Naive thymus-derived CD4-positive, alpha-beta T cell (primary cell): ENCODE measurements at places on chromosomes 1 and 21.

GRCh38 chr1:2984399-2985061 is 36.7 kb upstream of the ACTRT2 start:
- no peak for DNase-seq

- no peak for DNase-seq
These were observed 284.5 kb downstream of the DSCAM start for GRCh38 chr21:40562242-40563002.

DNA sequence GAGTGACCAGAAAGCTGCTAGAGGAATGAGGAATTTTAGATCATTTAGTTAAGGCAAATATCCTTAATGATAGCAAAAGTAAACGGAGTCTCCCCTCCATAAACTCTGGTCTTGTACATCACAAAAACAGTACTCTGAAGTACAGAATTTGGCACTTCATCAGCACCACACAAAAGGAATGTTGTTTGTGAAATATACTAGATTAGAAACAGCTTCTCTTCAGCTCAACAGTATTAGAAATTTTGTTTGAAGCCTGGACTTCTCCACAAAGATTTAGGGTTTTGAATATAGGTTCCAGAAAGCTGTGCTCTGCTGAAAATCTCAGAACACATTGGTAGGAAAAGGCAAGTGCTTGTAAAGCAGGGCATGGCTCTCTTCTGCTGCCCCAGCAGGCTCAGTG is 135.1 kb upstream of the PTGFR start:
- no peak for DNase-seq

- DNase-seq = no peak
These were observed 1177.6 kb downstream of the PLA2G4A start for GRCh38 chr1:188006354-188006753.

GRCh38 chr1:9196129-9197040 is 38.2 kb upstream of the H6PD start:
- peak; percentile 33 for DNase-seq

DNA sequence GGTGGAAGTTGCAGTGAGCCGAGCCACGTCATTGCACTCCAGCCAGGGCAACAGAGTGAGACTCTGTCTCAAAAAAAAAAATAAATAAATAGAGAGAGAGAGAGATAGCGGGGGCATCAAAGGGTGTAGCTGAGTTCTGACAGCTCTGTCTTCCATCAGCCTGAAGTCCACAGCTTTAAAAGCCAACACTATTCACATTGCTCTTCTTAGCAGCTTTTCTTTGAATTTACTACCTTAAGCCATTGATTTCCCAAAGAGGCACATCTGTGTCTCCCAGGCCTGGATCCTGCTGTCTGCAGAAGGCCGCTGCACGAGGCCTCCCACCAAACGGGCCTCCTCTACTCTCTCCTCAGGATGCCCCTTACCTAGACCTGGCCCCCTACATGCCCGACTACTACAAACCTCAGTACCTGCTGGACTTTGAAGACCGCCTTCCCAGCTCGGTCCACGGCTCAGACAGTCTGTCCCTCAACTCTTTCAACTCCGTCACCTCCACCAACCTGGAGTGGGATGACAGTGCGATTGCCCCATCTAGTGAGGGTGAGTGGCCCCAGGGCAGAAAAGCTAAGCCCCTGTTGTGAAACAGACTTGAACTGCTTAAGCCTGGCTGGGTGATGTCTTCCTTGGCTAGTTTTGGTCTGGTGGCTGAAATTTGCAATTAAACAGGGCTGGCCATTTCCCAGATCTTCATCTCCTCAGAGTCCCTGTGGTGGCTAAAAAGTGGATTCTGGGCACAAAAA is 16.5 kb upstream of the SLC25A34 start:
- no peak for DNase-seq

- no peak for DNase-seq
These were observed 561.9 kb upstream of the CAMK1G start for GRCh38 chr1:209021622-209022021.

DNA sequence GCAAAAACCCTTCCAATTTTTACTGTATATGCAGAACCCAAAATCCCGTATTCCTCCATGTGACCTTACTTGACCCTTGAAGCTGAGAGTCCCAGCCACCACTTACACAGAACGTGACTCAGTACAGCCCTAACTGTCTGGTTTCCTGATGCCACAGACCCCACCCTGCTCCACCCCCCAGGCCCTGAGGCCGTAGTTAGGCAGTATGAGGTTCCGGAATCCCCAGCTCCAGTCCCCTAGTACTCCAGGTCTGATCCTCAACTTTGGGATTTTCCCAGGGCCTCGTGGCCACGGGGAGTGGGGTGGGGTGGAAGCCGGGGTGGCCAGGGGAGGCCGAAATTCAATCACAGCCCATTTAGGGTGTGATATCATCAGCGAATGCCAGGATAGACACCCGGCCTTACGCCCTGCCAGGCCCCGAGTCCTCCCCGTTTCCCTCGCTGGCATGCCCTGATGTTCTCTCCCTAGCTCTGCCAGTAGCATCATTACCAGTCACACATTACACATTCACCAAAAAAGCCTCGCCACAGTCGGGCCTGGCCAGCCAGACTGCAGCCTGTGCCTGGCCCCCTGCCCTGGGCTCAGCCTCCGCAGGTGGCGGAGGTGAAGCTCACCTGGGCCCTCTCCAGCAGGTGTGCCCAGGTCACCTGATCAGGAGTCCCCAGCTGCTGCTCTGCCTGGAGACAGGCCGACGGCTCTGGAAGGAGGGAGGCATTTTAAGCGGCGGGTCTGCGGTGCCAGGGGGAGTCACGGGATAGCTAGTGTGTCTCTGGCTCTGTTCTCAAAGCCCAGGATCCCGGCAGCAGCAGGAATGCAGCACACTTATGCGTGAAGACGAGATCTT is 70.8 kb downstream of the SCCPDH start:
- DNase-seq = no peak

DNA sequence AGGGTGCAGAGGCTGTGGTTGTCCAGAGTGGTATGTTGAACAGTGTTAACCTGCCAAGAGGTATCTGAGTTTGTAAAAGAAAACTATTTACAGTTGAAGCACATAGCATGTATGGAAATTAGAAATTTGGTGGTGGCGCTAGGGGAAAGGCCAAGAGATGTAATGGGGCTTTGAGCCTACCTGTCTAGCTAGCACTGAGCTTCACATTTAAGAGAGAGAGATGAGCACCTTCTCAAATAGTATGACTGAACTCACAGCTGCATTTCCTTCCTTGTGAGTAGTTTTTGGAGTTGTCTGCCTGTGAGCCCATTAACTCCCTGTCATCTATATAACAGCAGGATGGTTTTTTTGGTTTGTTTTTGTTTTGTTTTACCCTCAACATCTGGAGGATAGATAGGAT is 4.0 kb downstream of the CLIC4 start:
- no peak for DNase-seq

GRCh38 chr1:171715813-171716251 is 26.0 kb downstream of the VAMP4 start:
- DNase-seq = no peak

DNA sequence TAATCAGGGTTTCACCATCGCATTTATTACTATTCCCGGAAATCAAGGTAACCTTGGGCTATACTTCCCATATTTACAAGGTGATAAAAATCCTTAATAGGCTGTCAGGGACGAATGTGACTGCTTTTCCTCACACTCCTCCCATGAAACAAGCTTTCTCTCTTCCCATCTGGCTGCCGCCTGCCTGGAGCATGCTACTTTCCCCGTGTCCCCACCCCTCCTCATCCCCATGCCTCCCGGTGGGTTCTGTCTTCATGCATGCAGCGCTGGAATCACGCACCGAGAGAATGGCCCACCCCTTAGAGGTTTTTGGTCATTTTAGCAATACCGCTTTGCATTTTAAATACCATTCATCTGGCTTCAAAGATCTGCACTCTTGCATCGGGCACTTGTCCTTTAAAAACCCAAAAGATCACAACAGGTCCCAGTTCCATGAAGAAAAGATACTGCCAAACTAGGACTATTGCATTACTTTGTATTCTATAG is 339.1 kb downstream of the NTNG1 start:
- no peak for DNase-seq

DNA sequence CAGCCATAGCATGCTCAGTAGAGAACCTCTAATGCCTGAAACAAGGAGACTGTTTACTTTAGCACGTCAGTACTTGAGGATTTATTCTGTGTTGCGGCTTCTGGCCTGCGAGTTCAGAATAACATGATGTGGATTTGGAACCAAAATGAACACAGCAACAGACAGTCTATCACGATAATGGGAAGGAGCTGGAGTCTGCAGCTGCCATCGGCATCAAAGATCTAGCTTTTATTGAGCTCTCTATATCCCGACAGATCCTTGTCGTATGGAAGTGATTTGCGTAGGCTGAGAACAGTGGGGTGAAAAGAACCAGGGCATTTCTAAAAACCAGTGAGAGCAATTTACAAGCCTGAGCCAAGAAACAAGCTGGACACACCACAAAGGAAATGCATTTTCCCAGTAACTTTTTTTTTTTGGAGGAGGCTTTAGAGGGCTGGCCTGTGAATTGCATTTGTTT is 294.2 kb downstream of the KIF26B start:
- DNase-seq = no peak

DNA sequence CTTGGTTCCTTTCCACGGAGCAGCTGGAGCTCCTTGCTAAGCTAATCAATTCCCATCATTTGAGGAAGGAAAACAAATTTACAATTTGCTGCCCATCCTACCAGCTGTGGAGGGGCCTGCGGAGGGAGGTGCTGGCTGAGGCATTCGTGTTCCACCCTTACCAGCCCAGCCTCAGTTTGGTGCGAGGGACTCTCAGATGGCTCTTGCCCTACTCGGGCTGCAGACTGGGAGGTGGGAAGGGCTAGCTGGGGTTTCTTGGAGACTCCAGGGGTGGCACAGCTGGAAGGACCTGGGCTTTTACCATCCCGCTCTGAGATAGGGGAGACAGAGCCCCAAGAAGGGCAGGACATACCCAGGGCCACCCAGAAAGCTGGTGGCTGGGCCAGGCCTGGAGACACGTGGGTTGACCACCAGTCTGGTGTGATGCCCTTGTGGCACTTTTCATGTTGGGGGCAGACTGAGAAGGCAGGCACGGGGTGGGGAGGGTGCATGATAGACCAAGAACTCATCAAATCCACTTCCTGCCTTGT is 17.7 kb downstream of the DISP3 start:
- DNase-seq = no peak

- DNase-seq = no peak
These were observed 15.9 kb downstream of the VPS26C start for GRCh38 chr21:37251294-37251634.

GRCh38 chr1:46525253-46525983 is 26.0 kb downstream of the KNCN start:
- no peak for DNase-seq

GRCh38 chr1:92399076-92399475 is 87.6 kb downstream of the GFI1 start:
- DNase-seq = no peak

DNA sequence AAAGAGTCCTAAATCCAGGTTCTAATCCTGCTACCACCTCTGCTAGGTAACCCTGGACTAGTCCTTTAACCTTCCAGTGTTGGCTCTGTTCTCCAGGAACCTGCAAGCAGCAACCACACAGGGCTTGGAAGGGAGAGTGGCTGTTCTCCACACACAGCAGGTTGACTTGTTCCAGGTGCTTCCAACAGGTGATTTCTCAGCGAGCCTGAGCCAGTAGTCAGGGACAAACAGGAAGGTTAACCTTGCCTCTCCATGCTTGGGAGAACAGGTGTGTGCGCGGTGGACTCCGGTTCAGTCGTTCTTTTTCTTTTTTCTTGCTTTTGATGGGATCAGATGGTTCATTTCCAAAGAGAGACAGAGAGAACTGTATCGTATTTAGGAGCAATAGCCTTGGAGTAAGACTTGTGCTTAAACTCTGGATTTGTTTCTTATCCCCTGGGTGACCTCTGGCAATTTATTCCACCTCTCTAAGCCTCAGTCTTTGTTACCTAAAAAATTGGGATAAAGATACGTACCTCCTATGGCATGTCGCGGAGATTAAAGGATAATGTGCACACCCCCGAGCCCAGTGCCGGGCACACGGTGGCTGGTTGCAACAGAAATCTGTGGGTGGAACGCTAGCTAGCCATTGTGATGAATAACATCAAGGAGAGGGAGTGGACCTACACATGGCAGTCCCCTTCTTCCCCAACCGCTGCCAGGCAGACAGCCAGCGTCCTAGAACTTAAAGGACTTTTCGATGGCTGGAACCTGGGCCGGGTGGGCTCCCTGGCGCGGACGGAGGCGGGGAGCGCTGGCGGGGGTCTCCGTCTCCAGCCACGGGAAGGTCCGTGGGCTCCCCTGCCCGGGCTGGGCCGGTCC is 583 bp upstream of the CACHD1 start:
- no peak for DNase-seq

DNA sequence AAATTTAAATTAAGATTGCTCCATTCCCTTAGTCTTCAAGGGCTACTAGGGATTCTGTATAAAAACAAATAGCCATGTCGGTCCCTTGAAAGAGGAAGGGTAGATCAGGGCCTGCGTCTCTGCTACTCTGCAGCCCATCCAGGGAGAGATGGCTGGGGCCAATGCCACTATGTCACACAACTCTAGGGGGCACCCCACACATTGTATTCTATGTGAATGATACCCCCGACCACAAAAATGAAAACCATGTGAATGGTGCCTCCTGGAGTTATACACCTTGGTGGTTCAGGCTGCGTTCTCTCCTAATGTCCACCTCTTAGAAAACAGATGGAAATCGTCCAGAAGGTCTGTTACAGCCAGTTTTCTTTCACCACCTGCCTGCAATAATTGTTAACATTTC is 18.0 kb downstream of the PIK3C2B start:
- DNase-seq = no peak

DNA sequence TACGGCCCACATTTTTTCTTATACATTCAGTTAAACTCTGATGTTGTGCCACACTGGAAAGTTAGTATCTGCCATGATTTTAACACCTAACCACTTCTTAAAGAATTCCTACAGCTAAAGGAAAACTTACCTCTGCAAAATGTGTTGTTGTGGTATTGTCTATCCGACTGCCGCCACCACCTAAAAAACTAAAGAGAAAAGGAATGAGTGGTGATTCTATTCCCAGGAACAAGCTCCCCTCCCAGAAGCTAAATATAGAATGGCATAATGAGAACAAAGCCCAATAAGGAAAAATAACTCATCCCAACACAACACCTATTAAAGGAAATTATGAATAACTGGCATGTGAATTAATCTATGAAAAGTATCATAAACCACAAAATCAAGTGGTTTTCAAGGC is 39.5 kb downstream of the RNF115 start:
- DNase-seq = no peak

GRCh38 chr1:111446967-111447892 is 1.8 kb downstream of the WDR77 start:
- no peak for DNase-seq
